Adipose tissue (tissue), 3 donors: ENCODE measurements at places on chromosomes 1 and 21. TPM values are rescaled to one million over a fixed set of nuclear protein-coding genes. Genes with fewer than 3 reads are reported as not detected.

SH2D2A gene
- 0.75 TPM for polyA plus RNA-seq

TOR1AIP1 gene
- 28.2 TPM for polyA plus RNA-seq

NCAM2 gene
- 0.13 TPM for polyA plus RNA-seq

SAMD13 gene
- 0.95 TPM for polyA plus RNA-seq

TTC34 gene
- 0.22 TPM for polyA plus RNA-seq

TXNDC12 gene
- 27.6 TPM for polyA plus RNA-seq

DNAH14 gene
- polyA plus RNA-seq: 0.80 TPM

S100A9 gene
- 139 TPM for polyA plus RNA-seq

LENEP gene
- not detected for polyA plus RNA-seq

PLA2G2C gene
- not detected for polyA plus RNA-seq

CYP4B1 gene
- 16.4 TPM for polyA plus RNA-seq

ZNF669 gene
- polyA plus RNA-seq: 4.0 TPM

OR10Z1 gene
- not detected for polyA plus RNA-seq

CA6 gene
- polyA plus RNA-seq: 0.12 TPM

OR2L8 gene
- polyA plus RNA-seq: not detected

PRPF38B gene
- polyA plus RNA-seq: 22.9 TPM

NTNG1 gene
- 0.07 TPM for polyA plus RNA-seq

IBA57 gene
- polyA plus RNA-seq: 7.4 TPM

SCCPDH gene
- 14.6 TPM for polyA plus RNA-seq

BARHL2 gene
- polyA plus RNA-seq: not detected

SLC2A5 gene
- polyA plus RNA-seq: 13.1 TPM

RHOU gene
- 19.7 TPM for polyA plus RNA-seq

HMCN1 gene
- 3.8 TPM for polyA plus RNA-seq

TCP10L gene
- not detected for polyA plus RNA-seq

PRAMEF15 gene
- polyA plus RNA-seq: not detected

CCDC17 gene
- 0.77 TPM for polyA plus RNA-seq

AIM2 gene
- 0.13 TPM for polyA plus RNA-seq
